ENCODE measurements at places on chromosomes 6 and 20.

GRCh38 chr20:35699957-35700624 lies 886 bp downstream of the ROMO1 start:
- DNase-seq = no peak

- no peak for DNase-seq
Observed at GRCh38 chr6:163735076-163735475, 320.6 kb downstream of the QKI start.

DNA sequence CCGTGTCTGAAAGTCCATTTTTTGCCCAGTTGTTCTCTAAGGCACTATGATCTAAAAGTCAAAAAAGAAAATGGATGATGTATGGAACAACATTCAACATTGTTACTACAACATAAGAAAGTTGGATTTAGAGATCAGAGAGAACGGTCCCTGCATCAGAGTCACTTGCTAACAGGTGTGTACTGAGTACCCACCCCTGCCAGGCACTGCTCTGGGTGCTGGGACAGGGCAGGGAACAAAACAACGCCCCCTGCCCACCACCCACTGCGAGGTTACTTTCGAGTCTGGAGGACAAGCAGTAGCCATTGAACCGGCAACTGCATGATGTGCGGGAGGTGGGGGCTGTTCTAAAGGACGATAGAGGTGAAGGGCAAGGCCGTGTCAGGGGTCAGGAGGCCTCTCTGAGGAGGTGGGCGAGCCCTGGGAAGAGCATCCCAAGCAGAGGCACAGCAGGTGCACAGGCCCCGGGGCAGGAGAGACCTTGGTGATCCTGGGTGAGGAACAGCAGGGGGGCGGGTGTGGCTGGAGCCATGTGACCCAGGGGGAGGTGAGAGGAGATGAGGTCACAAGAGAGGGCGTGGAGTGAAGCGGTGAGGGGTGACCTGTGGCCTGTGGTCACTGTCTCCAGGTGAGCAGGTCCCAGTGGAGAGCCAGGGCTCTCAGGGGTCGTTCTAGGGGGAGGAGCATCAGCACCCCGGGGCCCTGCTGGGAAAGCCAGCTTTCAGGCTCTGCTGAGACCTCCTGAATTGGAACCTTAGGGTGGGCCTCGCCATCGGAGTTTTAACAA lies 197.5 kb upstream of the SULF2 start:
- no peak for DNase-seq

- DNase-seq = no peak
Observed at GRCh38 chr20:575230-575629, 31.6 kb upstream of the CSNK2A1 start.

GRCh38 chr6:147941143-147941542 lies 401.5 kb upstream of the SASH1 start:
- peak; percentile 89 for DNase-seq

- no peak for DNase-seq
Observed at GRCh38 chr6:123036648-123037047, 40.6 kb downstream of the CLVS2 start.

DNA sequence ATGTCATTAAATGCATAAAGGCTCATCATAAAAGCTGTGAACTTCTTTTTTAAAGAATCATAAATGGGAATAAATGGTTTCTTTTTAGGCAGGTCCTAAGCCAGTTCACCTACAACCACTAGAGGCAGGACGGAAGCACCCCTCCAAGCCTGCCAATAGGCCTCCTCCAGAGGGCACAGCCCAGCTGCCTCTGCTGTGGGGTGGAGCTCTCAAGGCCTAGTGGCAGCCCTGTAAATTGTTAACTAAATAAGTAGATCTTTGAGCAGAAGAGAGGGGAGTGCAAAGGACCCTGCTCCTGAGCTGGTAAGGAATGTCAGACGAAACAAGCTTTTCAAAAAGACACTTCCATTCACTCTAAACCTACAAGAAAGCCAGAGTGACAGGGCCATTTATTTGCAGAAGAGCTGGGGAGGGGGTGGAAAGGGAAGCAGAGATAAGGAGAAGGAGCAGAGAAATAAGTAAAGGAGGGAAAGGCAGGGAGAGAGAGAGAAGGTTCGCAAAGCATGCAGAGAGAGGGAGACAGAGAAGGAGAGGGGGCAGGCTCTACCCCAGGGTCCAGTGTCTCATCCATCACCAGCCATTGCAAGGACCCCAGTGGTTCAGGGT lies 18.0 kb upstream of the MAFB start:
- no peak for DNase-seq

- no peak for DNase-seq
Observed at GRCh38 chr6:131331873-131332781, 196.9 kb downstream of the AKAP7 start.

DNA sequence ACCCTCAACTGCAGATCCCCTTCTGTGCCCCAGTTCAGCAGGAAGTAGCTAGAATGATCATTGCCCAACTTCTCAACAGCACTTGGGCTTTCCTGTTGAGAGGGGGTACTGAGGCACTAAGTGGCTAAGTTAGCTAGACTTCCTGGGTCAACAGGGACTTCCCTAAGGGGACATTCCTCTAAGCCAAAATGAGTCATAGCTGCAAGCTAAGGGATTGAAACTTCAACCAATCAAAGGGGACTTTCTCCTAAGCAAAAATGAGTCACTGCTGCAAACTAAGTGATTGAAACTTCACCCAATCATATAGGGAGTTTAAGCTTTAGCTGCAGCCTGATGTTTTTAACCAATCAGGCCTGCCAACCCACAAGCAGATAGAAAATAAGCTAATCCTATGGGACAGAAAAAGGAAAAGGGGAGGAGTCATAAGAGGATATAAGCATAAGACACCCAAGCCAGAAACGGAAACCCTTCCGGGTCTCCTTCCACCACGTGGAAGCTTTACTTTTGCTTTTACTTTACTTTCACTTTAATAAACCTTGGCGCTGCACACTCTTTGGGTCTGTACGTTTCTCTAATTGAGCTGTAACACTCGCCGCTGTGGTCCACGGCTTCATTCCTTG lies 659.0 kb upstream of the HS3ST5 start:
- DNase-seq = no peak

- no peak for DNase-seq
Observed at GRCh38 chr20:31723069-31723318, 326 bp upstream of the BCL2L1 start.

- peak; percentile 44 for DNase-seq
Observed at GRCh38 chr6:161104966-161105365, 113.4 kb downstream of the MAP3K4 start.

DNA sequence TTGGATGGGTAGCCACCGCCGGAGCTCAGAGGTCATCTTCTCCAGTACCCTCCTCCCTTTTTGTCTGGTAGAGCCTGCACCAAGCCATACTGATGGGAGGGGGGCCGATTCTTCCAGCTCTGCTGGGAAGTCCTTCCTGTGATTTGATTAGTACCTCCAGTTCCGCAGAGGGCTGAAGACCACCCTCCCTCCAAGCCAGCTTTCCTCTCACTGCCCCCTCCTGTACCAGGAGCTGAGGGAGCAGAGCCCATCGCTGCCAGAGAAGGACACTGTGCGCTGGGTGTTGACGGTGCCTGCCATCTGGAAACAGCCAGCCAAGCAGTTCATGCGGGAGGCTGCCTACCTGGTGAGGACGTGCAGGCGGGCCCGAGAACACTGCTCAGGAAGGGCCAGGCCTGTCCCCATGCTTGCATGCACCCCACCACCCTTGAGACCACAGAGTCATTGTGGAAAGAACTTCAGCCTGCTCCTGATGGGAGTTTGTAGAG lies 13.2 kb downstream of the HSPA12B start:
- DNase-seq = no peak

DNA sequence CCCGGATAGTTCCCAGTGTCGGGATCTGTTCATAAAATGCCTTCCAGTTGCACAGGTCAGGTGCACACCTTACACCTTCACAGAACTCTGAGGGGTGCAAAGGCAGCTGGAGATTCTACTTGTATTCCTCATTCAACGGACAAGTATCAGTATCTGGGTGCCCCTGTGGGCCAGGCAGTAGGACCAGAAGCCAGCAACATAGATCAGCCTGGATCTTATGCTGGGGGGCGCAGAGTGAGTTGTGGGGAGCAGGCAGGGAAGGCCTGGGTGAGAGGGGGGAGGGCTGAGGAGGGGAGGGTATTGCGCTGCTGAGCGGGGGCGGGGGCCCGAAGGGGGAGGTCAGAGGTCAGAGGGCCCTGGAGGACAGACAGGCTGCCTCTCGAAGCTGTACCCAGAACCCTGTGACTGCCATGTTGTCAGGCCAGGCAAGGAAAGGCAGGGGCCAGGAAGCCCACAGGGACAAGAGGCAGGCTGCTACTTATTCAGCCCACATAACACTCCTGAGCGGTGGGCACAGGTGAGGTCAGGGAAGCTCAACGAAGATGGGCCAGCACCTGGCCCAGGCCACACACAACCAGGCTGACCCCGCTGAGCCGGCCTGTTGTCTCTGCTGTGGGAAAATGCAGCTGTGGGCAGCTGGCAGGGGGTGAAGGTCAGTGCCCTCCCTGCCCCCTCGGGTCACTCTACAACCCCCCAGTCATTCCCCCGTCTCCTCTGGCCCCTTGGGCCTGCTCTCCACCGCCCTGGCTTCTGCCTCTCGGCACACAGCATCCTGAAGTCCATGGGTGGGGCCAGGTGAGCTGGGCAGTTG lies 1.1 kb downstream of the OPRL1 start:
- no peak for DNase-seq

DNA sequence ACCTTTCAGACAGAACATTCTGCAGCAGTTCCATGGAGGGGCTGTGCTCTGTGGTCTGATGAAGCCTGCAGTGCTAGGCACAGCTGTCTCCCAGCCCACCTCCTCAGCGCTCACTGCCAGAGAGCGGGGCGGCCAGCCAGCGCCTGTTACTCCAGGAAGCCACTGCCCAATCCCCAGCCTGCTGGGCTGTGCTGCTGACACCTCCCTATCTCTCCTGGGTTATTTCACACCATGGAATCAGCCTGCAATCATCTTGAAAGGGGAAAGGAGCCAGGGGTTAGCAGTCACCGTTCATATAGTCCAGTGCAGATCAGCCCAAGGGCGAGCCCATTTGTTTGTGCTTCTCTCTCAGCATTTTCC lies 46.3 kb upstream of the NHSL1 start:
- peak; percentile 74 for DNase-seq

DNA sequence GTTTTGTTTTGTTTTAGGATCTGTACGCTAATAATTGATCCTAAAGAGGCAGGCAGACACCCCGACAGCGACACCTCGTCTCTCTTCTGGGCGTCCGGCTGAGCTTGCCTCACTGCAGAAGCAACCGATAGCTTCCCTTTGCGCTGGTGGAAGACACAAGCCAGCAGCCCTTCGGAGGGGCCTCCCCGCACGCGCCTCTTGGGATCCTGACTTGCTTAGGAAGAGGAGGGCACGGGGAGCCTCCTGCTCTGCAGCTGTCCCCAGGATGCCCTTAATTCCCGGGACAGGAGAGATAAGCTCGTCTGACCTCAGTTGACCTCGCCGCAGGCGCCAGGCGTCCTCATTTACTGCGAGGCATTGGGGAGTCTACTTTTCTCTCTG lies 94.0 kb downstream of the CD83 start:
- peak; percentile 24 for DNase-seq

DNA sequence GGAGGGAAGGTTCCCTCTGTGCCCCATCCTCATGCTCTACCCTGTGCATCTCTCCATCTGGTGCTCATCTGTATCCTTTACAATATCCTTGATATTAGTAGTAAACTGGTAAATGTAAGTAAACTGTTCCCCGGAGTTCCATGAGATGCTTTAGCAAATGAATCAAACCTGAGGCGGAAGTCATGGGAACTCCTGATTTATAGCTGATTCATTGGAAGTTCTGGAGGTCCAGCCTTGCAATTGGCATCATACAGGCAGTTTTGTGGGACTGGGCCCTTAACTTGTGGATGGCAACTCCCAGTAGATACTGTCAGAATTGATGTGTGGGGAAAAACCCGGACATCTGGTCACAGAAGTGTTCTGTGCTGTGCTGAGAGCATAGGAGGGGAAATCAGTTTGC lies 11.2 kb upstream of the SLC22A2 start:
- DNase-seq = no peak

DNA sequence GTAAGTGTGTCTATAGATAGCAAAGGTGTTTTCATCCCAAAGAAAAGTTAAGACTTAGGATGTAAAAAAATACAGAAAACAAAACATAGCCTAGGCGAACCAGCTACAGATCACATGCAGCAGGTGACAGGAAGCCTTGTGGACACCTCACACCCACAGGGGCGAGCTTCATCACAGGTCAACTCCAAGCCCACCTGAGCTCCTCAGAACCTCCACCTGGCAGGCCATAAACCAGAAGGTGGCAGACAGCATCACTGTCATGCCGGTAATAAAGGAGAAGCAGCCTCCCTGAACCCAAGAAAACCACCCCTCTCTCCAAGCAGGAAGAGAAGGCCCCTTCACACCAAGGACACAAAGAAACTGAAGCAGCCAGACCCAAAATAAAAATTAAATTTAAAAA lies 1.0 kb downstream of the RALGAPA2 start:
- DNase-seq = no peak

DNA sequence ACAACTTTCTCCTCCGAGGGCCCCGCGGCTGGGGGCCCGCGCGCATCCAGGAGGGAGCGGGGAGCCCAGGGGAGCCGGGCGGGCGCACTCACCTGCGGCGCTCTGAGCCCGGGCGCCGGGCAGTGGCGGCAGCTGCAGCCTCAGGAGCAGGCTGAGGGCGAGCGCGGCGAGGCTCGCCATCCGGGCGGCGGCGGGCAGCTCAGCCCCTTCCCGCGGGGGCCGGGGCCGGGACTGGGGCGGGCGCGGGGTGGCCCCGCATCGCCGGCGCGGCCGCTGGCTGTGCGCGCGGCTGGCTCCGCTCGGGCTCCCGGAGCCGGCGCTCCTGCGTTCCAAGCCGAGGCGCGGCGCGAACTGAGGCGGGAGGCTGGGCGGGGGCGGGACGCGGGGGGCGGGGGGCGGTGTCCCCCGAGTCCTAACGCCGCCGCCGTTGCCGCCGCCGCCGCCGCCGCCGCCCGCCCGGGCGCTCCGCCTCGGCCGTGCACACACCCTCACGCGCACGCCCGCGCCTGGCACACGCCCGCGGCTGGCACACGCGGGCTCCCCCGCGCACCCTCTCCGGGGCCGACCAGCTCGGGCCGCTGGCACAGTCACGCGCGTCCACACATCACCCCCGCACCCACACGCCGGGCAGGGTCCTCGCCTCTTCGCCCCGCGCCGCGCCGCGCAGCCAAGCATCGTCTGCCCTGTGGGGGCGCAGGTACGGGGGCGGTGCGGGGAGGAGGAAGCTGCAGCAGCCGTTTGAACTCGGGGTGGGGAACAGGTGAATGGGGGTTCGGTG lies at the start of gene PTPRT:
TSS of gene PTPRT (minus strand) at position 353 of the 778 bp plus-strand sequence. CDS start at position 180, 173 bp downstream.
- no peak for DNase-seq

DNA sequence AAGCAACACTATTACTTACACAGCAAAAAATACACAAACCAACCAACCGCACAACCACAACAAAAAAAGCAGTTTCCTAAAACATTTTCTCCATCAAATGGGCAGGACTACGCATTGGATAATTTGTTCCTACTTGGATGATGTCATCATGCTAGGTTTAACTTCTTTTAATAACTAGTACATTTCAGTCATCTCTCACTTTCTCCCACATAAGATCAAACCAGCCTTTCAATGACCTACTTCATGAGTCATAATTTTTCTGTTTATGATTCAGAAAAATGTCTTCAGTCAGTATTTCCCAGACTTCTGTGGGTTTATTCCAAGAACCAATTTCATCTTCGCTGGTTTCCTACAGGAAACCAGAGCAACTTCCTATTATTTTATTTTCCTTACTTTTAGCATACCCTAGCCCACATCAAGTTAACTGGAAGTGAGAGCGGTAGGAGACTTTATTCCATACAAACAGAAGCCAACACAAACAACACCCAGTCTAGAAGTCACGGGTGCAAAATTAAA lies 134.2 kb downstream of the GMDS start:
- DNase-seq = peak; percentile 58
